CD4-positive, alpha-beta T cell treated with Interferon gamma for 1 hour (primary cell): ENCODE measurements at places on chromosomes 16 and 17.

DNA sequence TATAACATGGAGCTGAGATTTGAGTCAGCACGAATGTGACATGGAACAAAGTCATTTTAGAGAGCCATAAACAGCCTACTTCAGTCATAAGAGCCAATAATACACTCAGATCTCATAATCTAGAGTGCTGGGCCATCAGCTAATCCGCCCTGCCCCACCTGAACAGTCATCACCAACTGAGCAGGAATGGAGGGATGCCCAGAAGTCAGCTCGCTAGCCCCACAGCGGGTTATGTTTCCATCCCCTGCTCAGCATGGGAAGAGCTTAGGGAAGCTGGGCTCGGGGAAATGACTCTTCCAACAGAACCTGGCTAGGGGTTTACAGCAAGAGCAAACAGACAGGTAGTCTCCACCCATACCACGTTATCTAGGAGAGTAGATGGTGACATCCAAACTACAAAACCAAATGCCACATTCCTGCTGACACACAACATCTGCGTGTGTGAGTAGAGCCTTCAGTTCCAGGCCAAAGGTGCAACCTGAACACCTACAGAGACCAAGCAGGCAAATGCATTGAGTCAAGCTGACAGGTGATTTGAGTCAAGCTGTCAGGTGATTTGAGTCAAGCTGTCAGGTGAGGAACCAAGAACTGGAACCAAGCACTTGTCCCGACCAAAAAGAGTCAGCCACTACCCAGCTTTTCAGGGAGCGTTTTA, 2.0 kb downstream of the TMEM11 start:
- no peak for DNase-seq

GRCh38 chr17:78426293-78426879, 47.9 kb downstream of the PGS1 start:
- no peak for DNase-seq

- DNase-seq, result peak; percentile 65
These were observed 11.8 kb downstream of the CSF3 start for GRCh38 chr17:40026816-40027613.

GRCh38 chr16:66483689-66484452, 56.8 kb downstream of the BEAN1 start:
- peak; percentile 70 for DNase-seq

GRCh38 chr17:38749223-38750043, 1.3 kb upstream of the PCGF2 start:
- no peak for DNase-seq

DNA sequence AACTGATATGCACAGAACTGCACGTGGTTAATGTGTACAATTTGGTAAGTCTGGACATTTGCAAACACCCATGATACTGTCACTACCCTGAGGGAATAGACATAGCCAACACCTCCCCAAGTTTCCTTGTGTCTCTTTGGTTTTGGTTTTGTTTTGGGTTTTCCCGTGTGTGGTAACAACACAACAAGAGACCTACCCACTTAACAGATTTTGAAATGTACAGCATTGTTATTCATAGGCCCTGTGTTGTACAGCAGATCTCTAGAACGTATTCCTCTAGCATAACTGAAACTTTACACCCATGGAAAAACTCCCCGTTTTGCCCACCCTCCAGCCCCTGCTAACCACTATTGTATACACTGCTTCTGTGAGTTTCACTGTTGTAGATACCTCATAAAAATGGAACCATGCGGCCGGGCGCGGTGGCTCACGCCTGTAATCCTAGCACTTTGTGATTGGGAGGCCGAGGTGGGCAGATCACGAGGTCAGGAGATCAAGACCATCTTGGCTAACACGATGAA, 76.3 kb upstream of the TBC1D3K start:
- DNase-seq, result no peak

- DNase-seq, result peak; percentile 21
These were observed 63.4 kb downstream of the ADCY9 start for GRCh38 chr16:4052801-4053293.

DNA sequence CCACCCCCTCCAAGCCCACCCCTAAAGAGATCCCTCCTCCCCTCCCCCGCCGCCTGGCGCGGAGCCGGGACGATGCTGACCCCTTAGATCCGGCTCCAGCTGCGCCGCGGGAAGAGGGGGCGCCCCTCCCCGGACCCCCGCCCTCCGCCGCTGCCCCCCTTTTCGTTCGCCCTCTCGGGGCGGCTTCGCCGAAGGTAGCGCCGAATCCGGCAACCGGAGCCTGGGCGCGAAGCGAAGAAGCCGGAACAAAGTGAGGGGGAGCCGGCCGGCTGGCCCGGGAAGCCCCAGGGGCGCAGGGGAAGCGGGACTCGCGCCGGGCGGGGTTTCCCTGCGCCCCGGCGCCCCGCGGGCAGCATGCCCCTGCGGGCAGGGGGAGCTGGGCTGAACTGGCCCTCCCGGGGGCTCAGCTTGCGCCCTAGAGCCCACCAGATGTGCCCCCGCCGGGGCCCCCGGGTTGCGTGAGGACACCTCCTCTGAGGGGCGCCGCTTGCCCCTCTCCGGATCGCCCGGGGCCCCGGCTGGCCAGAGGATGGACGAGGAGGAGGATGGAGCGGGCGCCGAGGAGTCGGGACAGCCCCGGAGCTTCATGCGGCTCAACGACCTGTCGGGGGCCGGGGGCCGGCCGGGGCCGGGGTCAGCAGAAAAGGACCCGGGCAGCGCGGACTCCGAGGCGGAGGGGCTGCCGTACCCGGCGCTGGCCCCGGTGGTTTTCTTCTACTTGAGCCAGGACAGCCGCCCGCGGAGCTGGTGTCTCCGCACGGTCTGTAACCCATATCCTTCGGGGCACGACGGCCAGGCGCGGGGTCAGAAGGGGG, 623 bp downstream of the CACNA1G start:
- DNase-seq, result no peak

- no peak for DNase-seq
These were observed 64.5 kb downstream of the TNRC6C start for GRCh38 chr17:78023042-78023441.

GRCh38 chr17:51666971-51667705, 406.8 kb downstream of the UTP18 start:
- DNase-seq, result no peak

DNA sequence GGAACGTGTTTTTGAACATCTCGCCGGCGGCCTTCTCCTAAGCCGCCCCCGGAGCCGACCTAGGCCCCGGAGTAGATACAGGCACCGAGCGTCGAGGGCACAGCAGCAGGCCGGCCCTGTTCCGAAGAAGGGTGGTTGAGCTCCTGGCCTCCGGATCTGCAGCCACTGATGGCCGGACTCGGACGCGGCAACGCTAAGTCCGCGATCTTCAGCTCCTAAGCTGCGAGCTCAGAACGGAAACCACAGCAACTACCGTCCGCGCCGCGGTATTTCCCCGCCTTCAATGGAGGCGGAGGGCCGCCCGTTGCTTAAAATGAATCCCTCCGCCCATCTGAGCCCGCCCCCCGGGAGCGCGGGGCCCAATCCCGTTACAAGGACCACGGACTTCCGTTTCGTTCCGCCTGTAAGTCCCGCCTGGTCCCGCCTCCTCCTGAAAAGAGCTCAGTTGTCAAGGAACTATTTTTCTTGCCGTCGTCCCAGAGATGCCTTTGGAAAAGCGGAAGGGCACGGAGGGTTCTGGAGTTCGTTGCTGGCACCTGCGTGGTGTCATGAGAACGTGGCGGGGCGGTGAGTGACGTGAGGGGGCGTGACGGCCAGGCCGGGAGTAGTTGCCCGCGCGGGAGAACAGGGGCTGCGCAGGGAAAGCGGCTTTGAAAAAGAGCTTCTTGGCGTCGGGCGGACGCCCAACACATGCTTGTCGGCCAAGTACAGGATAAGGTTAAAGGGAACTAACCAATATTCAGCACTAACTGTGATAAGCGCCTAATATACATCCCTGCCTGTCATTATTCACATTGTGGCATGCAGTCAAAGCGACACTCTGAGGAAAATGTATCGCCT, at the start of gene CFAP20:
Gene CFAP20, minus strand, starts transcription at position 285 of the 840 bp plus-strand sequence. Its CDS starts 266 bp downstream, at position 19.
- peak; percentile 97 for DNase-seq

GRCh38 chr17:38604479-38605403, 1.0 kb downstream of the SRCIN1 start:
- DNase-seq, result peak; percentile 23

DNA sequence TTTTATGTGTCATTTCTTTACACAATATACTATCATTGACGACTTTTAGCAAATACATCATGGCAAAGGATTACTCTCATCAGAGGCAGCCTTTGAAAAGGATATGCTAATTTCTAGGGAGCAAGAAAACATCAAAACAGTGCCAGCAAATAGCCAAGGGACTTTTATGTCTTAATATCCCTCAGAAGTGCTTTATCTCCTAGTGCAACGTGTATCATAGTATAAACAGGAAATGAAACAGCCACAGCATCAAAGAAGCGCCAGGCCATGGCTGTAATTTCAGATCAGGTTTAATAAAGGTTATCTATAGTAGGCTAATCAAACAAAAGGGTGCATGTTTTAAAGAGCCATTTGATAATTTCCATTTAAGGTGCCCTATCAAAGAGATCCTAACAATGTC, 159.9 kb downstream of the AXIN2 start:
- no peak for DNase-seq

- no peak for DNase-seq
These were observed 19.0 kb downstream of the MED24 start for GRCh38 chr17:40035162-40035559.

- no peak for DNase-seq
These were observed 12.2 kb upstream of the METRNL start for GRCh38 chr17:83067071-83067717.

GRCh38 chr17:81080019-81080418, 45.1 kb downstream of the BAIAP2 start:
- DNase-seq, result no peak

DNA sequence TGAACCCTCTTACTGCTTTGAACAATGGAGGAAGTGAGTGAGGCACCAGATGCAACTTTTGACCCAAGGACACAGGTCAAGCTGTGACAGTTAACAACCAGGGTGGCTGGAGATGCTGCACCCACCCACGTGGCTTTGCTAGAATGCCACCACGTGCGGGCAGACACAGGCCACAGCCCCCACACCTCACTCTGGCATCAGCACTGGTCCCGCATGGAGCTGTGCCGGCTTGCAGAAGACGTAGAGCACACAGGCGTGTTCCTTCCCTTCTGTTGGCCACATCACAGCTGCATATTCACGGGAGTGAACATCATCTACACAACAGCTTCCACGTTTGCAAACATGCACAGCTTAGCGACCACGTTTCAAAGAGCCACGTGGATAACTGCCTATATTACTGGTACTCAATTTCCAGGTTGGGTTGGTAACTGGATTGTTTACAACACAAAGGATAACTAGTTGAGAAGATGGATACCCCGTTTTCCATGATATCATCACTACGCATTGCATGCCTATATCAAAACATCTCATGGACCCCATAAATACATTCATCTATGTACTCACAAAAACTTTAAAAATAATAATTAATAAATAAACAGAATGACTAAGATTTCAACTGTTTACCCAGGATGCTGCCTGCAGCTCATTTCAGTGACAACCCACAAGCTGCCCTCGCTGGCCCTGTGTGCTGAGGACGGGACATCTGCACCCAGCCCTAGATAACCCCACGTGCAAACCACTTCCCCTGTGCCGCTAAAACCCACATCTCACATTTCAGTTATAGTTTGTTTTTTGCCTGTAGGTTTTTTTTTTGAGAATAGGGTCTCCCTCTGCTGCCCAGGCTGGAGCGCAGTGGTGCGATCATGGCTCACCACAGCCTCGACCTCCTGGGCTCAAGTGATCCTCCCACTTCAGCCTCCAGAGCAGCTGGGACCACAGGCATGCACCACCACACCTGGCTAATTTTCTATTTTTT, 132.0 kb downstream of the ANKRD11 start:
- peak; percentile 35 for DNase-seq

DNA sequence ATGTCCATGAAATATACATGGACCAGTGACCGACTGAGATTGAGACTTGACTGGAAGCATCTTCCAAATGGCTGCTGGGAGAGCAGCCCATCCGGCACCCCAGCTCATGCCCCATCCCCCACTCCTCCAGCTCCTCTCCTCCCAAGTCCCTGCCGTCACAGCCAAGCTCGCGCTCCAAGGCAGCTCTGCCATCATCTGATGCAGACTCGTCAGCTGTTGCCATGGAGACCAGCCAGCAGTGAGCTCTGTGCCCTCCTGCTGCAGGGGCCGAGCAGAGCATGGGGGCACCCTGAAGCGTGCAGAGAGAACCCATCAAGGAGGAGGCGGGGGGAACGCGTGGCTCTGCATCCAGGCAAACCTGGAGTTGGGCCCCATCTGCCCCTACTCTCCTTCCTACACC, 74.5 kb upstream of the TNRC6C start:
- DNase-seq, result peak; percentile 70

- DNase-seq, result peak; percentile 93
These were observed 10.0 kb downstream of the ATP5PD start for GRCh38 chr17:75036643-75037268.

DNA sequence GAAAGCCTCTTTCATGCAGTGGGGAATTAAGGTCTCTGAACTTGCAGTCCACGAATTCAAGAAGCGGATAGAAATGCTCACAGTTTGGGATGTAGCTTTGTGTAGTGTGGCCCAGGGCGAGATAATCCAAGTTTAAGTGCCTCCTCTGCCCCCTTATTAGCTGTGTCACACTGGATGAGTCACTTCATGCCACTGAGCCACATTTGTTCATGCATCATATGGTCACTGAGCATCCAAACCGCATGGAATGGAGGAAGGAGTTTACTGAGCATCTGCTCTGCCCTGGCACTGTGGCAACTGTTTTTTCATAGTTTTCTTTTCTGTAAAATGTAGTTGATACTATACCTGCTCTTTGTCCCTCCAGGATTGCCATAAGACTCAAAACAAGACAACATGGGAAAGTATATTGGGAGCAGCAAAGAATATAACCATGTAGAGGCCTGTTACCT, 15.1 kb upstream of the DHX8 start:
- no peak for DNase-seq

GRCh38 chr17:29709866-29710519, 87.3 kb upstream of the CORO6 start:
- DNase-seq, result no peak

DNA sequence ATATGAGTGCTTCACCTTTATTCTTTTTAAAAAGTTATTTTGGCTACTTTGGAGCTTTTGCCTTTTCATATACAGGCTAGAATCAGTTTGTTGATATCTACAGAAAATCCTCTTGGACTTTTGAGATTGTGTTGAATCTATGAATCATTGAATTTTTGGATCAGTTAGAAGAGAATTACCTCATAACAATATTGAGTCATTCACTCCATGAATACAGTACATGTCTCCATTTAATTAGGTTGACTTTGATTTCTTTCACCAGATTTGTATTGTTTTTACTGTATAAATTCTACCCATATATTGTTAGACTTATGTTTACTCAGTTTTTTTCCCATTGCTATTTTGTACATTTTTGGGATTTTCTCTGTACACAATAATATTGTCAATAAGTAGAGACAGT, 54.4 kb downstream of the TAOK1 start:
- no peak for DNase-seq

DNA sequence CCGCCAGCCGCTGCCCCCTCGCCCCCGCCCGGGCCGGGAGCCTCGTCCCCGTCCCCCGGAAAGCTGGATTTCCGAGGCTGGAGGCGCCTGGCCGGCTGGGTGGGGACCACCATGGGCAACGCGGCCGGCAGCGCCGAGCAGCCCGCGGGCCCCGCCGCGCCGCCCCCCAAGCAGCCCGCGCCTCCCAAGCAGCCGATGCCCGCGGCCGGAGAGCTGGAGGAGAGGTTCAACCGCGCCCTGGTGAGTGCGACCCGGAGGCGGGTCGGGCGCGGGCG, 266 bp downstream of the FMNL1 start:
- DNase-seq, result no peak

GRCh38 chr16:85157813-85158742, 45.8 kb upstream of the CIBAR2 start:
- DNase-seq, result peak; percentile 22

- no peak for DNase-seq
These were observed 992 bp downstream of the GDPD1 start for GRCh38 chr17:59221159-59221847.

GRCh38 chr16:66930189-66930588, 4.0 kb downstream of the CIAO2B start:
- DNase-seq, result no peak
